Spinal cord (tissue), 10 donors: ENCODE measurements at places on chromosomes 5 and 9. TPM values are rescaled to one million over a fixed set of nuclear protein-coding genes. Genes with fewer than 3 reads are reported as not detected.

Gene TPPP
- total RNA-seq: 27.9 TPM

Gene LCN10
- total RNA-seq: not detected

Gene PCDHGA5
- total RNA-seq: 7.9 TPM

Gene FOXD4L4
- total RNA-seq: 0.22 TPM

Gene GEMIN5
- 20.8 TPM for total RNA-seq

Gene CYLC2
- total RNA-seq: not detected
